Activated naive CD4-positive, alpha-beta T cell treated with anti-CD3 and anti-CD28 coated beads for 36 hours (primary cell): ENCODE measurements at places on chromosomes 4 and X. TPM values are rescaled to one million over a fixed set of nuclear protein-coding genes. Genes with fewer than 3 reads are reported as not detected.

PNCK gene
- 0.26 TPM for total RNA-seq

GRCh38 chr4:181176306-181176705 lies 1066.9 kb upstream of the TENM3 start:
- no peak for DNase-seq

DNA sequence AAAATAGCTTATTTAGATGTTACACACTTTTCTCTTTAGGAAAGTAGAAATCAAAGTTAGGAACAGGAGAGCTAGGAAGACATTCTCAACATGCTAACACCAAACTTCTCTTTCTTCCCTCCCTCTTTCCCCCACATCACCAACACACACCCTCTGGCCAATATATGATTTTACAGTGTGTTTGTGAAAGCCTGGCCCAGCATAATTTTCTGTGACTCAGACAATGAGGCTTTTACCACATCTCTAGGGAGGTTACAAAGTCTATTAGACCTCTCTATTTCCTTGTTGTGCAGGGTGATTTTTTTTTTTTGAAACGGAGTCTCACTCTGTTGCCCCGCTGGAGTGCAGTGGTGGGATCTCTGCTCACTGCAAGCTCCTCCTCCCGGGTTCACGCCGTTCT lies 189.9 kb downstream of the AASDH start:
- no peak for DNase-seq

DNA sequence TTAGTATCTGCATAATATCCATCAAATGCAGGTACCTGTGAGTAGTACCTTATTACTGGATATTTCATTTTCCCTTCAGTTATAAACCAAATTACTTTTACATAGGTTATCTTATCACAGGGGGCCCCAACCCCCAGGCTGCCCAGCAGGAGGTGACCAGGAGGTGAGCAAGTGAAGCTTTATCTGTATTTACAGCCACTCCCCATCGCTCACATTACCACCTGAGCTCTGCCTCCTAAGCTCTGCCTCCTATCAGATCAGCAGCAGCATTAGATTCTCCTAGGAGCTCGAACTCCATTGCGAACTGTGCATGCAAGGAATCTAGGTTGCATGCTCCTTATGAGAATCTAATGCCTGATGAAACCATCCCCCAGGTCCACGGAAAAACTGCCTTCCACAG lies 6.3 kb downstream of the PRSS12 start:
- no peak for DNase-seq

DNA sequence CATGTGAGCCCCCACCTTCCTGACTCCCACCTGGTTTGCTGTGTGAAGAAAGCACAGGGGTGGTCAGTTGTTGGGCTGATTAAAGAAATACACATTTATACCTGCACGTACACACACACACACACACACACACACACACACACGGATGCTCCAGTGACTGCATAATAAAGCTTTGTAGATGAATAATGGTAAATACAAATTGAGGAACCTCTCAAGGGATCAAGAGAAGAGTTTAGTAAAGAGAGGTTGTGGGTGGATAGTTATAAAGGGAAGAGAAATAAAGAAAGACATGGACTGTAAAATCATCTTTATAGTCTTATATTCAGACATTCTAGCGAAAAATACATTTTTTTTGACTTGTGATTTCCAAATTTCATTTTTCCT lies 144.1 kb downstream of the MGST2 start:
- DNase-seq: no peak

DNA sequence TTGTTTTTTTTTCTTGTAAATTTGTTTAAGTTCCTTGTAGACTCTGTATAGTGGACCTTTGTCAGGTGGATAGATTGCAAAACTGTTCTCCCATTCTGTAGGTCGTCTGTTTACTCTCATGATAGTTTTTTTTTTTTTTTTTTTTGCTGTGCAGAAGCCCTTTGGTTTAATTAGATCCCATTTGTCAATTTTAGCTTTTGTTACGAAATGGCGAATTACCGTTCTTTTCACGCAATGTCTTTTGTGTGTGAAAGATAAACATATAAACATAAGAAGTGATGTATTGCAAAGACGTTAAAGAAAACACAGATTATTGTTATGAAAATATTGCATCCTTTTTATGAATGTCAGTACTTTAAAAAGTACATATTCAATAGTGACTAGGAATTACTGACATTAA lies 34.5 kb downstream of the MAGEA10 start:
- DNase-seq: no peak

- DNase-seq: no peak
These were observed 44.6 kb downstream of the GABRB1 start for GRCh38 chr4:47075919-47076318.

- DNase-seq: no peak
These were observed 240.9 kb downstream of the PALLD start for GRCh38 chr4:168737806-168738172.

DNA sequence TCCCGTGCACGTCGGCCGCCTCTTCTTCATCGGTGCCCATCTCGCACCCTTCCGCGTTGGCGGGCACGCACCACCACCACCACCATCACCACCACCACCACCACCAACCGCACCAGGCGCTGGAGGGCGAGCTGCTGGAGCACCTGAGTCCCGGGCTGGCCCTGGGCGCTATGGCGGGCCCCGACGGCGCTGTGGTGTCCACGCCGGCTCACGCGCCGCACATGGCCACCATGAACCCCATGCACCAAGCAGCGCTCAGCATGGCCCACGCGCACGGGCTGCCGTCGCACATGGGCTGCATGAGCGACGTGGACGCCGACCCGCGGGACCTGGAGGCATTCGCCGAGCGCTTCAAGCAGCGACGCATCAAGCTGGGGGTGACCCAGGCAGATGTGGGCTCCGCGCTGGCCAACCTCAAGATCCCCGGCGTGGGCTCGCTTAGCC lies 1.4 kb downstream of the POU4F2 start:
- DNase-seq: no peak

DNA sequence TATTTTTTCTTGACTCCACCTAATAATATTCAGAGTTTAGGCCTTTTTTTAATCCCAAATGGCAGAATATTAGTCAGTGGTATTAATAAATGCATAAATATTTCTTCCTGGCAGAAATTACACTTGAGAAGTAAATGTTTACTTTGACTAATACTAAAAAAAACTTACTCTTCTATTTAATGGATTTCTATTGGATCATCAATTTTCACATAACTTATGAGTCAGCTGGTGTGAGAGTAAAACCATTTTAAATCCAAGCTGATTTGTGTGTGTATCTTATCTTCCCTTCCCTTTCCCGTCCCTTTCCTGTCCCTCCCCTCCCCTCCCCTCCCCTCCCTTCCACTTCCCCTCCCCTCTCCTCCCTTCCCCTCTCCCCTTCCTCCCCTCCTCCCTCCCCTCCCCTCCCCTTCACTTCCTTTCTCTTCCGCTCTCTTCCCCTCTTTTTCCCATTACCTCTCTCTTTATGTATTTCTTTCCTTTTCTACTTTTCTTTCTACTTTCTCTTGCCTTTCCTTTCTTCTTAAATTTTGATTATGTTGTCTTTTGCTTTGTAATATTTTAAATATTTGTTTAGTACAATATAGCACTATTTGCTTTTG lies 630.1 kb upstream of the EPHA5 start:
- no peak for DNase-seq

GTPBP6 gene
- total RNA-seq: 64.6 TPM

- DNase-seq: no peak
These were observed 73.9 kb downstream of the GC start for GRCh38 chr4:71709961-71710360.

DNA sequence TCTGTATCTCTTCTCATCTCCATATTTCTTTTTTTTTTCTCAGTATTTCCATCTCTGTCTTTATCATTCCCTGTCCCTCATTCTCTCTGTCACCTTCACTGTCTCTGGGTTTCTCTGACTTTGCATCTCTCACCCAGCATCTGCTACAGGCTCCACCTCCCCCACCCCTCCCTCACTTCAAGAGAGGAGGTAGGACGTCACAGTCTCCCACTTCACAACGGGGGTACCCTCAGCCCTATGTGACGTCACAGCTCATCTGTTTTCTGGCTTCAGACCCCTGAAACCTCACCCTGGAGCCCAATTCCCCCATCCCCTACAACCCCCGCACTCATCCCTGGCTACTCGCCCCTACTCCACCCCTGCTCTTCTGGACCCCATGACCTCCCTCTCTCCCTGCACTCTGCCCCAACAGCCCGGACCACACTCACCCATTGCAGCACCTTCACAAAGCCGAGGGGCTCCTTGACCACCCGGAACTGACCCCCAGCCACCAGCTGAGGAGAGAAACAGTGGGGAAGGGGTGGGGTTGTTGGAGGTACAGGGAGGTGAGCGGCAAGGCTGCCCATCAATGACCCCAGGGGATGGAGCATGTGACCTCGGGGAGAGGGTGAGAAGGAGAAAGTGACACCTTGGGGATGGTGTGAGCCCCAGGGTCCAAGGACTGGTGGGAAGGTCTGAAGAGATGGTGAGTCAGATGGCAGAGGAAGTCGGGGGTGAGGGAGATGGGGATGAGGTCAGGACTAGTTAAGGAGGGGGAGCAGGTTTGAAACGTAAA lies 1.3 kb downstream of the SYP start:
- DNase-seq: no peak

- DNase-seq: no peak
These were observed 227.7 kb upstream of the GPRIN3 start for GRCh38 chr4:89535251-89535650.

DNA sequence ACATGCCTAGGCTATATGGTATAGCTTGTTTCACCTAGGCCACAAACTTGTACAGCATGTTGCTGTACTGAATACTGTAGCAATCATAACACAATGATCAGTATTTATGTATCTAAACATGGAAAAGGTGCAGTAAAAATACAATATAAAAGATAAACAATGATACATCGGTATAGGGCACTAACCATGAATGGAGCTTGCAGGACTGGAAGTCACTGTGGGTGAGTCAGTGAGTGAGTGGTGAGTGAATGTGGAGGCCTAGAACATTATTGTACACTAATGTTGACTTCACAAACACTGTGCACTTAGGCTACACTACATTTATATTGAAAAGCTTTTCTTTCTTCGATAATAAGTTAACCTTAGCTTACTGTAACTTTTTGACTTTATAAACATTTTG lies 45.6 kb upstream of the ANK2 start:
- DNase-seq: no peak

GRCh38 chr4:10395971-10396580 lies 61.1 kb downstream of the ZNF518B start:
- DNase-seq: no peak

- DNase-seq: no peak
These were observed 66.9 kb upstream of the PROM1 start for GRCh38 chr4:16150716-16151115.

PDE5A gene
- total RNA-seq: 0.41 TPM

- no peak for DNase-seq
These were observed 20.1 kb downstream of the IGFBP7 start for GRCh38 chr4:57090079-57090478.
